ENCODE measurements at places on chromosomes 2 and 18.

DNA sequence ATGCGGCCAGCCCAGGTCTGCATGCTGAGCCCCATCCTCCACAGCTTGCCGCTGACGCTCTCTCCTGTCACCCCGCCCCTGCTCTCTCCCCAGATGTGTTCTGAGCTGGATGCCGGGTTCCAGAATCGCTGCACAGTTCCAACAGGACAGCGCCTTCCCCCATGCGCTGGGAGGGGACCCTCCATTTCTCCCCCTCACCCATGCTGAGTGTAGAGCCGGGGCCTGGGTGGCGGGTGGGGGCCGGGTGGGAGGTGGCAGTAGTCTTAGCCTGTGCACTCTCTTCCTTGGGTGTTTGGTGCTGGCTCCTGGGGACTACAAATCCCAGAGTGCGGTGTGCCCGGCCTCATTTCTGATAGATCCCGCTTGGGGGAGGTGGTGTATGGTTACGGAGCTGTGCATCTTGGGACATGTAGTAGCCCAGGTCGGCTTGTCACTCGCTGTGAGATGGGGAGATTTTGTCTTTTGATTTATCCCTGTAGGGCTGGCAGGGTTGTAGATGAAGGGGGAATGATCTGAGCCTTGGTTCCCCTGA is 6.8 kb downstream of the DNAJB2 start:
- no peak for DNase-seq

- DNase-seq: no peak
Observed at GRCh38 chr2:236334122-236334876, 70.1 kb upstream of the ASB18 start.

- DNase-seq: no peak
Observed at GRCh38 chr18:9994026-9994570, 80.3 kb downstream of the VAPA start.

- DNase-seq: no peak
Observed at GRCh38 chr18:7737550-7737949, 170.4 kb downstream of the PTPRM start.

GRCh38 chr2:75607988-75608683 is 38.4 kb upstream of the MRPL19 start:
- DNase-seq: no peak

- DNase-seq: no peak
Observed at GRCh38 chr2:43427032-43427424, 168.8 kb downstream of the THADA start.

GRCh38 chr2:223613017-223613950 is 11.1 kb upstream of the SCG2 start:
- DNase-seq: peak; percentile 84

GRCh38 chr2:1400943-1401735 is 12.1 kb upstream of the TPO start:
- DNase-seq: no peak

- no peak for DNase-seq
Observed at GRCh38 chr2:75310876-75311275, 111.6 kb upstream of the TACR1 start.

DNA sequence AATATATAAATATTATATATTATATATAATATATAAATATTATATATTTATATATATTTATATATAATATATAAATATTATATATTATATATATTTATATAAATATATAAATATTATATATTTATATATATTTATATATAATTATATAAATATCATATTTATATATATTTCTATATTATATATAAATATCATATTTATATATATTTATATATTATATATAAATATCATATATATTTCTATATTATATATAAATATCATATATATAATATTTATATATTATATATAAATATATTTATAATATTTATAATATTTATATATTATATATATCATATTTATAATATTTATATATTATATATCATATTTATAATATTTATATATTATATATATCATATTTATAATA is 321.4 kb downstream of the CDH2 start:
- no peak for DNase-seq

DNA sequence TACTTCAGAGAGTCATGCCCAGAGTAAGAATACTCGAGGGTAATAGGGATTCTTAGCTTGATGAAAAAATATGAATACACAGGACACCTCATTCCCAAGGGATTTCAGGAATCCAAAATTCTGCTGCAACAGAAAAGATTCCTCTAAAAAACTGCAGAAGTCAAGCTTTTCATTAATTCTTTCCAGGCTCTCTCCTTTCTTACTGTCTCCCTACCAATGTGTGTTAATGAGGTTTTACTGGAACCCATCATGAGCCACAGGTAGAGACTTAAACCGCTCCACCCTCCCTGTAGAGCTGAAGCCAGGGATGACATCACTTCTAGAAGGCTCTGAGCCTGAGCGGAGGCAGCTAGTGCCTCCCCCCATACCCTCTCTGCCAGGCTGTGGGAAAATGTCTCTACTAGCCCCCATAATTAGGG is 3.4 kb downstream of the SDC1 start:
- DNase-seq: no peak

GRCh38 chr2:28488083-28488830 is 7.6 kb upstream of the PLB1 start:
- no peak for DNase-seq

DNA sequence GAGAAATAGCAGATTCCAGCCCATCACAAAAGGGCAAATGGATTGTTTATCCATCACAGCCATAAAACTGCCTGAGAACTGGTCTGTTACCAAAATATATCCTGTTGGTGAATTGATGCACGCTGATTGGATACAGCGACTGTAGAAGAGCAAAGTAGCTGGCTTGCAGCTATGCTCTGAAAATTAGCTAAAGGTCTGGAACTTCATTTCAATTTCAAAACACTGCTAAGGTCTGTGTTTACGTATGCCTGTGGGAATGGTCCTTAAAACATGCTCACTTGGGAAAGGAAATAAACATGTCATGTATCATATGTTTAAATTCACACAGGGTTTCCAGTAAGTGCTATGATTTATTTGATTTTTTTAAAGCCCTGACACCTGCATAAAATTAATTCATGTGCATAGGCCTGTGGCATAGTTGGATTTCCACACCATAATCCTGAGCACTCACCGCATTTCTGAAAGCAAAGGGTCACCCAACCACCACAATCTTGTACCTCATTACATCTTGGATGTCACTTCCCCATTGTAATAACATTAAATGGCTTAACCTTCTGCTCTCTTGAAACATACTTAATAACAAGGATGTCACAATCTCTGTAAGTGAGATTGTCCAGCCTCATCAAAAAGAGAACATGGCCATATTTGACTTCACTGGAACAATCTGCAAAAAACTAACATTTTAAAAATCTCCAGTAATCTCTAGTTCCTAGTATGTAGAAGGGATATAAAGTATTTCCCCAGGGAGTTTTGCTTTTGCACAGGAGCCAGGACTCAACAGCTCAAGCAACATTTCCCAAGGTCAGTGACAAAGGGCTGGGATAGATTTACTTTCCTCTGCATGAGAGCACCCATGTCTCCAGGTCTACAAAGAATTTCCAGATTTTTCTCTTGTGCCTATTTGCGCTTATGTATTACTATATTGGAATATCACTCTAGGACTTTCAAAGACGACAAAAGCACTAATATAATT is 109.8 kb downstream of the FARSB start:
- DNase-seq: no peak

GRCh38 chr2:238264072-238264460 is 24.2 kb upstream of the HES6 start:
- no peak for DNase-seq

DNA sequence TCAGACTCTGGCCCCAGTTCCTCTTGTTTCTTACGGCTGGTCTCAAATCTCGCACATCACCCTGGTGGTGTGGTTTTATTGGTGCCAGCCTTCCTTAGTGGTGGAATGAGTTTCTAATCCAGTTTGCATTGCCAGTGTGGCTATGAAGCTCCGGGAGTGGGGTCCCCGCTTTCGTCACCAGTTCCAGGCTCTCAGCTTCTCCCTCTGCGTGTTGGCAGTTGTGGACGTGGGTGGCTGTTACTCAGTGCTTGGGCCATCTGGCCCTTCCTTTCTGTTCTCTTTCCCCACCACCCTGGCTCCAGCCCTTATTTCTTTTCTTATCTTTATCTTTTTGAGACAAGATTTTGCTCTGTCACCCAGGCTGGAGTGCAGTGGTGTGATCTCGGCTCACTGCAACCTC is 30.1 kb downstream of the EFR3B start:
- DNase-seq: no peak

DNA sequence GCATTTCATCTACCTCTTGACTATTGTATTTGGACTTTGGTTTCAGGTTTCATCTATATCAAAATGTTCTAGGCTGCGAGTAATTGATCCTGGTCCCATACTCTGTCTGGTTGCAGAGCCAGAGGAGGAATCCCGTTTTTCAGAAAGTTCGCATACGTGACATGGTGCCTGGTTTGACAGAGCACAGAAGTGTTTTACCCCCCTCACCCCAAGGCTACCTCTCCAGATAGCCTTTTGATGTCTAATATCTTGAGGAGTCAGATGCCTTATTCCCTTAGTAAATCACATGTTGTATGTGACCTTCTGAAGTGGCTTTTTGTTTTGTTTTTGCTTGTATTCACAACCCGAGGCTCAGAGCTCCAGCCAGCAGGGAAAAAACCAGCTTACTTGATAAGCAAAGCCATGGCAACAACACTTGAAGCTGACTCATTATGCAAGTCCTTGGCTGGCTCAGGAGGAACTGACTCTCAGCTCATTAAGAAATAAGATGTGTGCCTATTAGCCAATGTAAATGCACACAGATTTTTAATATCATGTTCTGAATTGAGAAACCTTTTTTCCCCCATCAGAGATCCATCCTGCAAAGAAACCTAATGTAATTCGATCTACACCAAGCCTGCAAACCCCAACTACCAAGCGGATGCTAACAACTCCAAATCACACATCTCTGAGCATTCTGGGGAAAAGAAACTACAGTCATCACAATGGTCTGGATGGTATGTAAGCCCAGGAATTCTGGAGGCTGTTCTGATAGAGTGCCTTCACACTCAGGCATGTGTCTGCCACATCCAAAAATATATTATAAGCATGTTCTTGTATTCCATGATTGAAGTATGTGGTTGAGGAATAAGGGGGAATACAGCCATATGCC is 41.4 kb downstream of the OXER1 start:
- DNase-seq: no peak

GRCh38 chr2:216774620-216775019 is 79.3 kb upstream of the IGFBP5 start:
- DNase-seq: no peak

DNA sequence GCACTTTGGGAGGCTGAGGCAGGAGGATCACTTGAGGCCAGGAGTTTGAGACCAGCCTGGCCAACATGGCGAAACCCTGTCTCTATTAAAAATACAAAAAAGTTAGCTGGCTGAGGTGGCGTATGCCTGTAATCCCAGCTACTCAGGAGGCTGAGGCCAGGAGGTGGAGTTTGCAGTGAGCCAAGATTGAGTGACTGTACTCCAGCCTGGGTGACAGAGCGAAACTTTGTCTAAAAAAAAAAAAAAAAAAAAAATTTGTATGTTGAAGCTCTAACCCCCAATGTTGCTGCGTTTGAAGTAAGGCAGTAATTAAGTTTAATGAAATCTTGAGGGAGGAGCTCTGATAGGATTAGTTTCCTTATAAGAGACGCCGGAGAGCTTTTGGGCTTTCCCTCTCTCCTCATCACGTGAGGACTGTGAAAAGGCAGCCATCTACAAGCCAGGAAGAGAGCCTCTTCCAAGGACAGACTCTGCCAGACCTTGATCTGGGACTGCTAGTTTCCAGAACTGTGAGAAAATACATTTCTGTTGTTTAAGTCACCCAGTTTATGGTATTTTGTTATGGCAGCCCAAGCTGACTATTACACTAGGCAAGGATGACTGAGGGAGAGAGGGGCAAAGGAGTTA is 11.5 kb upstream of the PNPT1 start:
- DNase-seq: no peak

GRCh38 chr2:223532712-223533111 is 69.4 kb downstream of the SCG2 start:
- DNase-seq: no peak

DNA sequence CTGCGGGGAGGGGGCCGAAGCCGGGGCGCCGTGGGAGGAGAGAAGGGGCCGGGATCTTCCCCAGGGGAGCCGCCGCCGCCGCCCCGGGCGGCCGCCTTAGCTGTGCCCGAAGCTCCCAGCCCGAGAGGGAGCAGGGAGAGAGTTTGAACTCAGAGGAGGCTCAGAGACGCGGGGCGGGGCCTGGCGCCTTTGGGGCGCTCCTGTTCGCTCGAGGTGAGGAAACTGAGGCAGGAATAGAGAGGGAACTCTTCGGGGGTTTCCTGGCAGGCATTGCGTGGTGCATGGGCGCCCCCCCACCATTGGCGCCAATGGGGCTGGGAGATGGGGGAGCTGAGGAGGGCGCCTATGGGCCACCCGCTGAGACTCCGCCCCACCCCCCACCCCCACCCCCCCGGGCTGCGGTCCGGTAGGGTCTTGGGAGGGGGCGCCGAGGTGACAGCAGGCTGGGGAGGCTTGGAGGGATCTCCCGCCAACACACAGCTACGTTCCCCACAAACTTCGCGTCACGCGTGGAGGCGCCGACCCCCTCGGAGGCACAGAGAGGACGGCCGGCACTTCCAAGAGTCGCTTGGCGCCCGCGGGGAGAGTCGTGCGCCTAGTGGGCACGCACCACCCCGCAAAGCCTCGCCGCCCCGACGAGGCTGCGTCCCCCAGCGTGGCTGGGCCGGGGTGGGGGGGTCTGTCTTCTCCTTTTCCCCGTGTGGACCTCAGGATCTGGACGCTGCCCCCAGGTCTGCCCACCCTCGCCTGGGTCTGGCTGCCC is 680 bp downstream of the CTDSP1 start:
- peak; percentile 52 for DNase-seq

GRCh38 chr2:28469947-28470535 is 25.8 kb upstream of the PLB1 start:
- no peak for DNase-seq

DNA sequence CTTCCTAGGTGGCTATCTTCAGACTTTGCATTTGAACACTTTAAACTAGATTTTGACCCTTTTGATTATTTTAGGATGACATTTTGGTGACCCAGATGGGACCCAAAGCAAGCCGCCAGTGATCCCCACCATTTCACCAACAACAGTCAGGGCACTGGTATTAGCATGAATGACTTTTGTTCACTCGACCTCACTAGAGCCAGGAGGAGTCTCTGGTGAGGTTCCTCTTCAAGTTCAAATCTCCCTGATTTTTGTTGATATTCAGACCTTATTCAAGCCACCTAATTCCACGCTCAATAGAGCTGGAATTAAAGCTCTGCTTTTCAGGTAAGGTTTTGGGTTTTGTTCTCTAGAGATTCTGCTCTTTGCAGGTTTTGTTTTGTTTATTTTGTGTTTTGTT is 202.3 kb downstream of the MREG start:
- DNase-seq: no peak

DNA sequence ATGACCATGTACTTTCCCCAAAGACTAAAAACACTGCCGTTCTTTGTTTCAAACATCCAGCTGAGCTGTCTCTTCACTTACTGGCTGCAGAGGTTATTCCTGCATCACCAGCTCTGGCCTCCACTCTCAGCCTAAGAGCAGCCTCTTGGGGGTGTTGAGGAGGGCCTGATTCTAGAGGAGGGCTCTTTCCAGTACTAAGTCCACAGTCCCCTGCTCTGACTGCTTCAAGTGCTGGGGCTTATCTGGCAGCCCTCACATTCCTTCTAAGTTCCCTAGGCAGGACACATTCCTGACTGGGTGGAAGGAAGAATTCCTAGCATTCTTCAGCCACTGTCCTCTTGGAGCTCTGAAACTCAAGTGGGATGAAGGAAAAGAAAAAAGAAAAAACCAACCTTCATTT is 32.9 kb upstream of the EHBP1 start:
- peak; percentile 16 for DNase-seq

- no peak for DNase-seq
Observed at GRCh38 chr2:37802211-37802752, 122.8 kb upstream of the RMDN2 start.

- DNase-seq: no peak
Observed at GRCh38 chr2:34498561-34498960, 899.5 kb upstream of the FAM98A start.

Measured in retina (tissue), 1 donor.